ENCODE measurements at places on chromosomes 1 and 21.

DNA sequence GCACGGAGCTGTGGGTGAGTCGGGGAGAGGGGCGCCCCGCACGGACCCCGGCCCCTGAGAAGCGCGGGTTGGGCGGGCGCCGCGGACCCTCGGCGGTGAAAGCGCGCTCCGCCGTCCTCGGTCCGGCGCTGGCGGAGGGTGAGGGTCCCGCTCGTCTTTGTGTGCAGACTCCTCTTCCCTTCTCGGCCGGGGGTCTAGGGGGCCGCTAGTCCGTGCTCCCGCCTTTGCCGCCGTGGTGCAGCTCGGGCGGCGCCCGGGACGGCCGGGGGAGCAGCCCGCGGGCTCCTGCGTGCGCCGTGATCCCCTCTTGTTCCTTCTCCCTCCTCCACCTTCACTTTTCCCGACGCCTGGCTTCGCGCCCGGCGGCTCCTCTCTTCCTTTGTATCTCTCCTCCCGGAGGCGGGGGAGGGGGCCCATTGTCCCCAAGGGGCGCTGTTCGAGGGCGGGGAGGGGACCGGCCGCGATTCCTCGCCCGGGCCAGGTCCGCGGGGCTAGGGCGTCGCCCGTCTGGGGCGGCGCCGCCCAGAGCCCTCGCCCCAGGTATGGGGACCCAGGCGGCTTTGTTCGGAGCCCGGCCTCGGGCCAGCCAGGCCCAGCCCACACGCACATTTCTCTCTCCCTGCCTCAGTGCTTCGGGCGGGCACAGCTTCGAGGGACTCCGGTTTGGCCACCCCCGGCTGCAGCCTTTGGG is 519 bp downstream of the FNBP1L start:
- peak; percentile 48 for DNase-seq

DNA sequence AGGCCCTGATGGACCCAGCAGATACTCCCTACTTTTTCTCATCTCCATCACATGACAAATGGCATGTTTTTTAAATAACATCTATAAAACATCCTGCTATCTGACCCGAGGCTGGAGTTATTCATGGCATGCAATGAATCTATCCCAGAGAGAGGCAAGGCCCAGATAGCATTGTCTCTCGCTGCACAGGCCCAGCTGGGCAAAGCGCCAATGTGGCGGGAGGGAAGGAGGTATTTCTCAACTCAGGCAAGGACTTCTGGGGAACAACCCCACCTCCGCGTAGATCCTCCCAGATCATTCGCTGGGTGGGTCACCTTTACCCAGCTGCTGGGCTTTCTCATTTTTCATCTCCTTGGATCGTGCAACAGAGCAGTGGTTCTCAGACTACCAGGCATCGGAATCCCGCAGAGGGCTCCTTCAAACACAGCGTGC is 59.8 kb downstream of the ERG start:
- no peak for DNase-seq

GRCh38 chr21:45800339-45801080 is 157.0 kb downstream of the PCBP3 start:
- no peak for DNase-seq

GRCh38 chr1:15681349-15682292 is 2.5 kb upstream of the PLEKHM2 start:
- DNase-seq: no peak

- DNase-seq: no peak
These were observed 5.9 kb downstream of the TMEM201 start for GRCh38 chr1:9594471-9595155.

DNA sequence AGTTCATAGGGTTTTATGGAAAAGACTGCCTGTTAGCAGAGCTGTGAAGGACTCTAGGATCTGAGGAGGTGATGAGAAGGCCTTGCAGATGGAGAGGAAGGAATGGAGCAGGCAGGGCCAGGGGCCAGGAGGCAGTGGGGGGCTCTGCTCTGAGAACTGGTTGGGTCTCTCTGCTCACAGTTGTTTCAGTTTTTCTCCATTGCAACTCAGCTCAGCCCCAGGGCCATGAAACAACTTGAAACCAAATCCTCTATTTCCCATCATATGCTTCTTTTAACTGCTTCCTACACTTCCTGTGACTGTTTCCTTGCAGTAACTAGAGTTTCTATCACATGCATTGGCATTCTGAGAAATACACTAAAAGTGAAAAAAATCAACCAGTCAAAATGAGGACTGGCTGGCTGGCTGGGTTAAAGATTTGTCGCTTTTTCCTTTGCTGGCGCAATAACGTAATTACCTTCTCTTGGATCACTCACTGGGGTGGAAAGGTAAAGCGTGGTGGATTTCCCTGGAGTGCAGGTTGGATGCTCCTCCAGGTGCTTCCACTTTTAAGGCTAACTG is 172.0 kb downstream of the CDC7 start:
- no peak for DNase-seq

GRCh38 chr1:2268285-2269056 is 40.4 kb downstream of the SKI start:
- DNase-seq: no peak

GRCh38 chr1:28534671-28535070 is 18.2 kb upstream of the TRNAU1AP start:
- DNase-seq: no peak

- no peak for DNase-seq
These were observed 394.1 kb downstream of the MATN1 start for GRCh38 chr1:30329263-30329753.

DNA sequence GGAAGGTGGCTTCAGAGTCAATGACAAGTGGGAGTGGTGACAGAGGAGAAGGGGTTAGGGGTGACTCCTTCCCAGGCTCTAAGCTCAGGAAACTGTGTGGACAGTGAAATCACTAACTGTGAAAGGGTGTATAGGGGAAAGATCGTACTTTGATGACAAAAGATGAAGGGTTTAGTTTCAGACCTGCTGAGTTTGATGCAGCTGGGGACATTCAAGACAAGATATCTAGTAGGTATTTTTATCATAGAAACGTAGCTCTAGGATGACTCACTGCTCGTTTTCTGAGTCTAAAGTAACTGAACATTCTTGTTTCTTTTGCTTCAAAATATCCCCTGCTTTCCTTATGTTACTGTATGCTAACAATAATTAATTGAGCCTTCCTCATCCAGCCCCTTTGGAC is 149.0 kb downstream of the PCP4 start:
- no peak for DNase-seq

DNA sequence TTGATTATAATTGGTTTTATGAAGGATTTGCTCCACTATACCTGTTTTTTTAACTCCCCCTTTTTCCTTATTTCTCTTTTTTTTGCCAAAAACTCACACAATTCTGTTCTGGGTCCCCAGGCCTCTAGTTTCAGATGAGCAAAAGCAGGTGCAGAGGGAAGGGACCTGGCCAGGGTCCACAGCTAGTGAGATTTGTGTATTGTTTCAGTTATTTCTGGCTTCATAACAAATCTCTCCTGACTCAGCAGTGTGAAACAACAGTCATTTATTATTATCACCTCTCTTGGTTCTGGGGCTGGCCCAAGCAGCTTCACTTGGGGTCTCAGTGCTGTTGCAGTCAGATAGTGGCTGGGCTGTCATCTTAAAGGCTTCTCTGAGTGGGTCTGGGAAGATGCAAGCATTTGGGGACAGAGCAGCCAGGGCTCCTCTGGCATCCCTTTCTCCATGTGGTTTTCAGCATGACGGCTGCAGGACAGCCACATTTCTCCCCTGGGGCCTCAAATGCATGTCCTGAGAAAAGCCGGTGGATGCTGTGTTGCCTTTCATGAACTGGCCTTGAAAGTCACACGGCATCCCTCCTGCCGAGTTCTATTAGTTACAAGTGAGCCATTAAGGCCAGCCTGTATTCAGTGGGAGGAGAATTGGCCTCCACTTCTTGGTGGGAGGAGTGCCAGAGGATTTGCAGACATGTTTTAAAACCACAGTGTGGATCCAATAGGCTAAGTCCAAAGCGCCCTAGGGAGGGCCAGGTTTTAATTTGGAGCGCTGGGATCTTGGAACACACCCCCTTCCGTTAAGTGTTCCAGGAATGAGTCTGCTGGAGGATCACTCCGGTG is 137.1 kb downstream of the CAMTA1 start:
- peak; percentile 92 for DNase-seq

DNA sequence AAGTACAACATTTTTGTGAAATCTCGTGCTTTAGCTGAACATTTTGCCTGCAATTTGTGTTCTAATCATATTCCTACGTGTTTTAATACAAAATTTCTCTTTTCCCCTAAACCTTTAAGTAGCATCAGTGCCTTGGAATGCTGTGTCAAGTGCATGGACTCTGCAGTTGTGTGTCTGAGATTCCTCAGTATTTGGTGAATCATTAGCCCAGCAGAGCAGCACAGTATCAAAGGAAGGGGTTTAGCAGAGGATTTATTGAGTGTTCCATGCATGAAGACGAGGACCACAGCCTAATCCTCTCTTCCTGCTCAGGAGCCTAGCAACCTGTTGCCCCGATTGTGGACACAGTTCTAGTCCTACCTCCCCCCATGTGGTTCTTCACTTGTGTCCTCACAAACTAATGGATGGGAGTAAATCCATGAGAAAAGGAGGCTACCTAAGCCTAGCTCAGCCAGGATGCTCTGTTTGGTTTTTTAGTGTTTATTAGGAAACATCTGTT is 29.3 kb upstream of the PCP4 start:
- DNase-seq: no peak

GRCh38 chr1:156492013-156492590 is 8.5 kb downstream of the MEF2D start:
- no peak for DNase-seq

DNA sequence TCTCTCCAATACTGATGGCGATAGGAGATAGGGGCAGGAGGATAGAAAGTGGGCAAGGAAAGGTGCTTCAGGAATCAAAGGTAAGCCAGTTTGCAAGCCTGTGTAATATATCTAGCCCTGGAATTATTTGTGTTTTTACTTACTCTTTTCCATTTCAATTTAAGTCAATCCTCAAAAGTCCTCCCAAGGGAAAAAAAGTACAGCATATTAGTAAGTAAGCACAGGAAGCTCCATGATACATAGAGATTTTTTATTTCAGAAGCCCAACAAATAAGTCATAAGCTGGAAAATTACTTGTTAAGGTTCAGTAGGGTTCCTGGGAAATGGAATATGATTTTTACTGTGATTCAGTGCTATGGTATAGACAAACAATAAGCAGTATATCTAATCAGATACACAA is 337.7 kb upstream of the DUSP10 start:
- DNase-seq: no peak

GRCh38 chr1:231688989-231689388 is 62.4 kb downstream of the DISC1 start:
- no peak for DNase-seq

GRCh38 chr1:66893712-66894111 is 30.9 kb downstream of the DNAI4 start:
- DNase-seq: no peak

- DNase-seq: no peak
These were observed 3.3 kb upstream of the MYOG start for GRCh38 chr1:203089001-203089650.

- peak; percentile 63 for DNase-seq
These were observed 162.6 kb downstream of the RUNX1 start for GRCh38 chr21:34886240-34887104.

DNA sequence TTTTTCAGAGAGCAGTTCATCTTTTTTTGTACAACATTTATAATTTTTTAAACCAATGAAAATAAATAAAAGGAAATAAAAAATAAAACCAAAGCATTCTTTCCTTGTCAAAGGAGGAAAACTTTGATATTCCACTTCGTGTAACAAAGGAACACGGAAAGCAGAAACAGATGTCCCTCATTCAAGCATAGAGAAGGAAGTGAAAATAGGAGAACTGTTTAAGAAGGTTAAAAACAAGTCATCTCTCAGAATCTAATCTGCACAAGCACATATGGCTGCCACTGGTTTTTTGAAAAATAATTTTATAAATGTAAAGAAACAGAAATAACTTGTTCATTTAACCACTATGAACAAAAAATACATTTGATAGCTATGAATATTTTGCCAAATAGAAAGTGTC is 35.9 kb upstream of the ZNF644 start:
- no peak for DNase-seq

DNA sequence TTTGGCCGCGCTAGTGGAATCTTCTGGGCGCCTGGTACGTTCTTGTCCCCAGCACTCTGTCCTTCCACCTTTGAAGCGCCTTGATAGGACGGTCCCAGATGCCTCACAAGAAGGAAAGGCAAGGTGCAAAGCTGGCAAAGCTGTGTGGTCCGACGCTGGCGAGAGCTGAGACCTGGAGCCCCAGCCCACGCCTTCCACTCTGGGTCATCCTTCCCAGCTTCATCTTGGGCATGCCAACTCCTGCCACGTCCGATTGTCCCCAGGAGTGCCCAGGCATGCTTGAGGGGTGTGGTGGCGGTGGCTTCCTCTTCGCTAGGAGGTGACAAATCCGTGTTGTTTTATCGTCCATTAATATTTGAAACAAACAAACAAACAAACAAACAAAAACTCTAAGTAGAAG is 123.9 kb upstream of the DPYD start:
- no peak for DNase-seq

DNA sequence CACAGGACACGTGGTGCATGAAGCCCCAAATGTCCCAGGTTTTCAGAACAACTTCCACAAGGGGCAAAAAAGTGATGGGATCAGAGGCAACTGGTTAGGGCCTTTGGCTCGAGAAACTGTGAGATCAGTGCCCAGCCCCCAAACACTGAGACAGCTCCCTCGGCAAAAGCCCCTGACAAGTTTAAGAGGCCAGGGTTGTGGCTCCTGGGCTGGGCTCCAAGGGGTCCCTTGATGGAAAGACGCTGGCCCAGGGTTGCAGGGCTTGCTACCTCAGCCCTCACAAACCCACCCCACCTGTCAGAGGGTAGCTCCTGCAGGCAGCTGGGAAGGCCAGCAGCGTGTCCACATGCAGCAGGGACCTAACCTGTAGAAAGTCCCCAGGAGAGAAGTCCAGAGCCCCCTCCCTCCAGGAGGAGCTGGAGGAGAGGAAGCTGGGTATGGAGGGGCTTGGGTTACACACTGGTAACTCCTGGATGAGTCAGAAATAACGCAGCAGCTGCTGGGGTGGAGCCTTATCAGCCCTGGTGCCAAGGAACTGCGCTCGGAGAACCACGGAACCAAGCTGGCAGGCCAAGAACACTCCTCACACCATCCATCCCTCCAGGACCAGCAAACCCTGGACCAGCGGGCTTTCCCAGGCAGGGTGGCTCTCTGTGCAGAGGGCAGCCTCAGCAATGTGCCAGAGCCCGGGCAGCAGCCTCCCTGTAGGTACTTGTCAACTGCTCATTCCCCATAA is 37.5 kb downstream of the CTNNBIP1 start:
- no peak for DNase-seq

GRCh38 chr1:151509350-151510019 is 1.7 kb upstream of the CGN start:
- no peak for DNase-seq

GRCh38 chr1:65119951-65120350 is 28.1 kb upstream of the AK4 start:
- DNase-seq: no peak

GRCh38 chr1:108801101-108801500 is 54.6 kb downstream of the STXBP3 start:
- DNase-seq: no peak

All from NCI-H1417 (cell line).